ENCODE measurements at places on chromosomes 16 and 17. TPM values are rescaled to one million over a fixed set of nuclear protein-coding genes. Genes with fewer than 3 reads are reported as not detected.
A peak's percentile ranks its signal among the peaks of the same experiment; 100 is the strongest.

Gene SLC13A5
- total RNA-seq, result not detected

Gene SNAI3
- 0.18 TPM for total RNA-seq

Gene KRTAP9-4
- total RNA-seq, result not detected

Gene ICAM2
- total RNA-seq, result 586 TPM

Gene NACA2
- not detected for total RNA-seq

Gene SYNGR3
- 0.81 TPM for total RNA-seq

Gene METRN
- 16.1 TPM for total RNA-seq

DNA sequence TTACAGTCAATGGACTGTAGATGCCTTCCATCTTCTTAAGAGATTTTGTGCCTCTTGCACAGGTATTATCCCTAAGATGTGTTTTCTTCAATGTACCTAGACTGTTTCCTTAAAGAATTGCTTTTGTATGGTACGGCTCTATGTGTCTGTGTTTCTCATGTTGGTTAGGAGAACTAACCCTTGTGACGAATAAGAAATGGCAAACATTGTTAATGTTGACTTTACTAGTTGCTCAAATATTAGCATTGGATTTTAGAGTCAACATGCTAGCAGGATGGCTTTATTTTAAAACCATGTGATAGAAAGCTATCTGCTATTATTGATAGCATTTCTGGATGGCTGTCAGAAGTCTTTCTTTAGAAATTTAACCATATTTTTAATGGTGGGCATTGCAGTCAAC is 34.5 kb downstream of the WWOX start:
- no peak overlapping the region for H3K4me3 ChIP-seq
- no peak for DNase-seq

DNA sequence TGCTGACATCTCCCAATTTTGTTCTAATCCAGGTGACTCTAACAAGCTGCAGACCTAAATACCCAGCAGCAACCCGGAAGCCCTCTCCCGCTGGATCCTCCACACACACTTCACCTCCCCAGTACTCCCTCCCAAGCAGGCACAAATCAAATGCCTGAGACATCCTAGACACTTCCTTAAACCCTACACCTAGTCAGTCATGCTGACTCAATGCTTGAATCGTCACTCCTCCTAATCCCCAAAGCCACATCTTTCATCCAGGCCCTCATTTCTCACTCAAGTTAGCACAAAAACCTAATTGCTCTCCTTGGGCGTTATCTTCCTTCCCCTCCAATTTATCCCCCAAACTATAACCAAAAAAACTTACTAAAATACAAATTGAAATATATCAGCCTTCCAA is 32.7 kb downstream of the CMC2 start:
- peaks cover 6% of the 10 kb centered on the region for H3K36me3 ChIP-seq
- H3K27me3 ChIP-seq, result no peaks in the 10 kb centered on the region
- H3K27ac ChIP-seq, result no peak overlapping the region
- H3K4me1 ChIP-seq, result no peaks in the 10 kb centered on the region
- H3K4me3 ChIP-seq, result no peak overlapping the region
- DNase-seq, result no peak

- H3K36me3 ChIP-seq, result peaks cover 17% of the 10 kb centered on the region
- peak overlapping the region; percentile 15 for H3K4me3 ChIP-seq
- peak; percentile 37 for DNase-seq
- peaks cover 70% of the 10 kb centered on the region for H3K4me1 ChIP-seq
- no peaks in the 10 kb centered on the region for H3K27me3 ChIP-seq
- peak overlapping the region; percentile 98 for H3K27ac ChIP-seq
Measured at GRCh38 chr17:64386412-64387144, 4.1 kb downstream of the PECAM1 start.

- no peaks in the 10 kb centered on the region for H3K27me3 ChIP-seq
- H3K36me3 ChIP-seq, result no peaks in the 10 kb centered on the region
- no peak for DNase-seq
- H3K4me3 ChIP-seq, result no peak overlapping the region
- H3K4me1 ChIP-seq, result peaks cover 11% of the 10 kb centered on the region
- no peak overlapping the region for H3K27ac ChIP-seq
Measured at GRCh38 chr17:75475144-75475835, 18.9 kb downstream of the TMEM94 start.

GRCh38 chr17:7858522-7858810 is 663 bp downstream of the CYB5D1 start:
- H3K4me3 ChIP-seq, result peak overlapping the region; percentile 53
- DNase-seq, result no peak
- H3K27me3 ChIP-seq, result no peaks in the 10 kb centered on the region
- H3K27ac ChIP-seq, result peak overlapping the region; percentile 96
- H3K4me1 ChIP-seq, result peaks cover 35% of the 10 kb centered on the region

DNA sequence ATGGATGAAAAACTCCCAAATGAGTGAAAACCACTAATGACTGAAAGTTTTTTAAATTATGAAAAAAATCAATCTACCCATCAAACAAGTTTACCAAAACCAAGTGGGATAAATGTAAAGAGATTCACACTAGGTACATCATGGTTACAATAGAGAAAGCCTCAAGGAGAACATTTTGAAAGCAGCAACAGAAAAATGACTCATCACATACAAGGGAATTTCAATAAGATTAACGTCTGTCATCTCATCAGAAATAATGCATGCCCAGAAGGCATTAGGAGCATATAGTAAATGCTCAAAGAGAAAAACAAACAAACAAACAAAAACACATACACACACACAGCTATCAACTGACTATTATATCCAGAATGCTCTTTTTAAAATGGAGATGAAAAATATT is 261.8 kb upstream of the KIF2B start:
- H3K4me3 ChIP-seq, result no peak overlapping the region
- H3K27ac ChIP-seq, result no peak overlapping the region
- H3K27me3 ChIP-seq, result no peaks in the 10 kb centered on the region
- H3K4me1 ChIP-seq, result no peaks in the 10 kb centered on the region
- no peaks in the 10 kb centered on the region for H3K36me3 ChIP-seq

GRCh38 chr16:3971706-3972105 is 91.2 kb upstream of the CREBBP start:
- no peak overlapping the region for H3K27ac ChIP-seq
- H3K4me3 ChIP-seq, result no peak overlapping the region
- no peak for DNase-seq
- H3K36me3 ChIP-seq, result no peaks in the 10 kb centered on the region

DNA sequence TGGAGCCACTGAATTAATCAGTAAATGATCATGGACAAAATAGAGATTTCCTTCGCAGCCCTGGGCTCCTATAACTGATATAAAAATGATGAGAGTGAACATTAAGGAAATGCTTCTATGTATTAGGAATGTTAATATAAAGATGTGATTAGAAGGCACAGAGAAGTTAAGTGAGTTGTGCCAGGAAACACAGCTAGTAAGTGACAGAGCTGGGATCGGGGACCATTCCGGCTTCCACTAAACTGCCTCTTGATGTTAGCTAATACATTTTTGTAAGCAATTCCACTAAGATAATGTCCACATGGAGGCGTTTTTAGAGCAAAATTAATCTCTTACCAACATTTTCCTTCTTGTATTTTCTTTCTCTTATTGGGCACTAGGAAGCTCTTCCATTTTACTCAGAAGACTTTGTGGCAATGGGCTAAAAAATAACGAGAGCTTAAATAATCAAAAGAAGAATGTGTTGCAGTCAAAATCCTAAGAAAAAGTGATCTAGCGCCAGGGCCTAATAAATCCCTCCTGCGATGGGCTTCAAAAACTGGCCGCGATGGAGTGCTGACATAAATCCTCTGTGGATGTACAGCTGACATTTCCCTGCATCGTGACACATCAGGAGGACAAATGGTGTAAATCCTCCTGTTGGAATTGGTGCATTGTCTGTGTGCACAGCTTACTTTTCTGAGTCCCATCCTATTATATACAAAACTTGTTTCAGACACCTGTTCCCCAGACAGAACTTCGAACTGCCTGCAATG is 326.1 kb upstream of the MAF start:
- H3K4me1 ChIP-seq, result no peaks in the 10 kb centered on the region
- no peak overlapping the region for H3K27ac ChIP-seq
- no peak for DNase-seq

DNA sequence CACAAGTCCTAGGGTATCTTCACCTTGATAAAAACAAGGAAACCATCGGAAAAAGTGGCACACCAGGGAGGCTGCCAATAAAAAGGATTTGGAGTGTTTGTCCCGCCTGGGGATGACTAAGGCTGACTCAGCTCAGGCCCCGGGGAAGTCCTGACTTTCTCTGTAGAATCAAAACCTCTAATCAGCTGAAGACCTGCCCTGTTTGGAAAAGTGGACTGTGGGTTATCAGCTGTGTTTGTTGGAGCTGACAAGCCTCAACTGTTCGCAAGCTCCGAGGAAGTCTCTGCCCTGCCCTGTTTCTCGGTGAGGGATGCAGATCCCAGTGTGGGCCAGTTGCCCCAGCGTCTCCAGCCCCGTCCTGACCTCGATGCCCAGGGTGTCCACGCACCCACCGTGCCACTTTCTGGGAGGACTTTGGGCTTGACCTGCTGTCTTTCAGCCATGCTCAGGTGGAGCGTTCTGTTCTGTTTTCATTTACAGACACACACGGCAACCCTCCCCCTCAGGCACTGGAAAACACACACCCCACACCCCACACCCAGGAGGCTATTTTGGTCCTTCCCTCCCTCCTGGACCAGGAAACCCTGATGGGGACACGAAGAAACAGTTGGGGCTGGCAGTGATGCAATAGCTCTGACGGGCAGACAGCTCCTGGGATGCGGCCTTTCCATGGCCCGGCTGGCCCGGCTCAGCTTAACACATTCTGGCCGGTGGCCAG is 27.6 kb upstream of the PITPNA start:
- no peak overlapping the region for H3K4me3 ChIP-seq
- peak; percentile 95 for DNase-seq
- H3K36me3 ChIP-seq, result peaks cover 3% of the 10 kb centered on the region
- H3K27ac ChIP-seq, result peak overlapping the region; percentile 73
- no peaks in the 10 kb centered on the region for H3K27me3 ChIP-seq

DNA sequence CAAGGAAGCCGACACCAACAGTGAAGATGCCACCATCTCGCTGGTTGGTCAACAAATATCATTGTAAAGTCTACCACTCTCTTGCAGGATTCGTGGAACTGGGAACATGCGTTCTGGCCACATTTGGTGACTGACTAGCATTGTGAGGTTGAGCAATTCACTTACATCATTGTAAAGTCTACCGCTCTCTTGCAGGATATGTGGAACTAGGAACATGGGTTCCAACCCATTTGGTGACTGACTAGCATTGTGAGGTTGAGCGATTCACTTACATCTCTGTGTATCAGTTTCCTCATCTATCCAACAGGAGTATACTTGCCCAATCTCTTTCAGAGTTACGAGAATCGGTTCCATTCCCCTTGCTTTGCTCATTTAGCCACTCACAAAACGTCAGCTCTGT is 42.6 kb upstream of the RPH3AL start:
- no peaks in the 10 kb centered on the region for H3K36me3 ChIP-seq
- no peak overlapping the region for H3K4me3 ChIP-seq
- no peak for DNase-seq
- H3K4me1 ChIP-seq, result no peaks in the 10 kb centered on the region
- H3K27ac ChIP-seq, result no peak overlapping the region
- peaks cover 2% of the 10 kb centered on the region for H3K27me3 ChIP-seq

- no peaks in the 10 kb centered on the region for H3K27me3 ChIP-seq
- DNase-seq, result no peak
- no peaks in the 10 kb centered on the region for H3K36me3 ChIP-seq
- H3K4me1 ChIP-seq, result peaks cover 1% of the 10 kb centered on the region
Measured at GRCh38 chr17:17964710-17965109, 7.5 kb downstream of the TOM1L2 start.

- no peak overlapping the region for H3K4me3 ChIP-seq
- no peaks in the 10 kb centered on the region for H3K27me3 ChIP-seq
- H3K36me3 ChIP-seq, result peaks cover 23% of the 10 kb centered on the region
- no peak for DNase-seq
- peaks cover 6% of the 10 kb centered on the region for H3K4me1 ChIP-seq
Measured at GRCh38 chr17:2369551-2370210, 31.2 kb downstream of the MNT start.

DNA sequence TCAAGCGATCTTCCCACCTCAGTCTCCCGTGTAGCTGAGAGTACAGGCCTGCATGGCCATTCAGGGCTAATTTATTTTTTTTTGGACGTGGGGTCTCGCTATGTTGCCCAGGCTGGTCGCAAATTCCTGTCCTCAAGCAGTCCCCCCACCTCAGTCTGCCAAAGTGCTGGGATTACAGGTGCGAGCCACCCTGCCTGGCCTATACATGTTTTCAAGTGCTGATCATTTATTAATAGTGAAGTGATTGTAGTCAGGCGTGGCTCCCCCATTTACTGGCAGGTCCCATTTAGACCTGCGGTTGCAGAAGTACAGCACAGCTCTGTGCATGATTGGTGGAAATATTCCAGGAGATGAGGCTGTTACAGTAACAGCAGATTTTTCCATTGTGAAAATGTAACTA is 8.4 kb downstream of the FOXK2 start:
- no peak overlapping the region for H3K27ac ChIP-seq
- no peaks in the 10 kb centered on the region for H3K27me3 ChIP-seq

DNA sequence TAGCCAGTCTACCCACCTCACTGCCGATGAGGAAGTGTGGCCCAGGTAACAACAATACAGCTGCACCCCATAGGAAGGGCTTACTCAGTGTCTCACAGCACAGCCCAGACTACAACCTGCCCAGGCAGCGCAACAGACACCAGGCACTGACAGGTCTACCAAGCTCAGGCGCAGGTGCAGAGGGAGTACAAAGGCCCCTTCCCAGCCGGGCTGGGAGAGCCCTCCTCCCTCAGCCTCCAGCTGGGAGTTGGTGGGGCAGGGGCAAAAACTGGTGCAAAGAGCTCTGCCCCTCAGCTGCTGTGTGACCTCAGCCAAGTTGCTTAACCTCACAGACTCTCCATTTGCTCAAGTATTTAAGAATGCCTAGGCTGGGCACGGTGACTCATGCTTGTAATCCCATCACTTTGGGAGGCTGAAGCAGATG is 112.6 kb upstream of the LHX1 start:
- no peak for DNase-seq
- H3K27ac ChIP-seq, result no peak overlapping the region
- H3K27me3 ChIP-seq, result peaks cover 28% of the 10 kb centered on the region
- H3K36me3 ChIP-seq, result no peaks in the 10 kb centered on the region
- H3K4me1 ChIP-seq, result no peaks in the 10 kb centered on the region

DNA sequence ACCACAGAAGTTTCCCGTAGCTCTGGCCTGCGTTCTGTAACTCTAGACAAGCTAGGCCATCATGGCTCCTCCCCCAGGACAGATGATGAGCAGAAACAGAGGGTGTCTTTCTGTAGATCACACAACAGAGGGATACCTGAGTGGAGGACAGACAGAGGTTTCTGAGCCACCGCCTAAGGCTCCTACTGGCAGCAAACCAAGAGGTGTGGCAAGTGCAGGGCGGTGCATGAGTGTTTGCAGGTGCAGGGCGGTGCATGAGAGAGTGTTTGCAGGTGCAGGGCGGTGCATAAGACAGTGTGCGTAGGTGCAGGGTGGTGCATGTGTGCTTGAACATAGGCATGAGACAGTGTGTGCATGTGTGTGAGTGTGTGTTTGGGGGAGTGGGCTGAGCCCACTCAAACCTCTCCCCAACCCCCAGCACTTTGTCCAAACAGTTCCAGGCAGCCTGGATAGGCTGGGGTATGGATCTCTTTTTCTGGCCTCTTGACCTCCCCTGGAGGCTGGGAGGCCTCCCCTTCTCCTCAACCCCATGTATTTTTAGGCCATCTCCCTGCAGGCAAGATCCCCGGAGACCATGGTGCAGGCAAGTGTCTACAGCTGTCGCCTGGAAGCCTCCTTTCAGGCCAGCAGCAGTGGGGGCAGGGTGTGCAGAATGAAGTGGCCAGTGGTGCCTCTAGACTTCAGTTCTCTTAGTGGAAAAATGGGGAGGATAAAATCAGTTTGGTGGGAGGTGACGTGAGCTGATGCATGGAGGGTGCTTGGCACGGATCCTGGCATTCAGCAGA is 53.4 kb upstream of the CBX4 start:
- no peak overlapping the region for H3K27ac ChIP-seq
- no peaks in the 10 kb centered on the region for H3K36me3 ChIP-seq
- no peak overlapping the region for H3K4me3 ChIP-seq

- no peak for DNase-seq
- H3K4me3 ChIP-seq, result no peak overlapping the region
- H3K27ac ChIP-seq, result no peak overlapping the region
- no peaks in the 10 kb centered on the region for H3K4me1 ChIP-seq
- H3K36me3 ChIP-seq, result no peaks in the 10 kb centered on the region
Measured at GRCh38 chr17:57170866-57171265, 85.5 kb upstream of the MSI2 start.
